Left ventricle myocardium inferior (tissue), 1 donor: ENCODE measurements at places on chromosomes 13 and 19. TPM values are rescaled to one million over a fixed set of nuclear protein-coding genes. Genes with fewer than 3 reads are reported as not detected.

- no peak for DNase-seq
Observed at GRCh38 chr19:50173127-50173526, 10.0 kb upstream of the IZUMO2 start.

The DCLK1 gene
- 8.4 TPM for total RNA-seq

The PNMA8A gene
- 8.4 TPM for total RNA-seq

DNA sequence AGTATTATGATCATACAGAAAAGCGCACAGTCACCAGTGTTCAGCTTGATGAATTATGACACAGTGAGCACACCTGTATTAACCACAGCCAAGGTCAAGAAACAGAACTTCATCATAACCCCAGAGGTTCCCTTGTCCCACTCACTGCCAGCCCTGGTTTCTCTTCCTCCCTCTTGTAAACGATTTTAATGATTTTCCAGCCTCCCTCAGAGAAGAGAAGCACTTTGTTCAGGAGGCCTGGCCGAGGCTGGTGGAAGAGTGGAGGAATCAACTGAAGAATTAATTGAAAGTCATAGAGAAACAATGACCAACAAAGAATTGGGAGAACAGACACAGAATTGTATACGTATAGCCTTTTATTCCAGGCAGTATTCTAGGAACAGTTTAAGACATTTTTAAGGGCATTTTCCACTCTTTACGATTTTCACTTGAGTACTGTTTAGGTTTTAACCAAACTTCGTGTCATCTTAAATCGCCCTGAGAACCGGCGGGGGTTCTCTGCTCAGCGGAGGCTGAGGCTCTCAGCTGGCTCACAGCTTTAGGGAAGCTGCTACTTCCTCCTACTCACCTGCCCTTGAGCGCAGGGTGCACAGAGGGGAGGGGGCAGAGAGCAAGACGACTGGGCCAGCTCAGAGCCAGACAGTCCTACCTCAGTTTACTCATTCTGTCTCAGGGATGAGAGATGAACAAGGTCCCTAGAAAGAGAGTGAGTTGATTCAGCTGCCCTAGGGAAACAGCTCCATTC, 108.6 kb downstream of the AKAP11 start:
- no peak for DNase-seq

The PABPC3 gene
- 0.05 TPM for total RNA-seq

The NXNL1 gene
- total RNA-seq, result 0.33 TPM

DNA sequence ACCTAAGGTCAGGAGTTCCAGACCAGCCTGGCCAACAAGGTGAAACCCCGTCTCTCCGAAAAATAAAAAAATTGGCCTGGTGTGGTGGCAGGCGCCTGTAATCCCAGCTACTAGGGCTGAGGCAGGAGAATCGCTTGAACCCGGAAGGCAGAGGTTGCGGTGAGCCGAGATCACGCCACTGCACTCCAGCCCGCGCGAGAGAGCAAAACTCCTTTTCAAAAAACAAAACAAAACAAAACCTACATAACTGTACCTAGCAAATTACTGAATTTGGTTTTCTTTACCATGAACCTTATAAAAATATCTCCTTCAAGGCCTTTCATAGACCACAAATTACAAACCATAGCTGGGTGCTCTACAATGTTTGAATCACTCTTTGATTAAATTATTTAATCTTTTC, 760 bp downstream of the ZNF91 start:
- DNase-seq, result no peak
